ENCODE measurements at places on chromosomes 3 and 15. TPM values are rescaled to one million over a fixed set of nuclear protein-coding genes. Genes with fewer than 3 reads are reported as not detected.

The KBTBD13 gene
- total RNA-seq: not detected

The APOD gene
- 1.2 TPM for total RNA-seq

The NECTIN3 gene
- total RNA-seq: 28.4 TPM

The GOLGA8S gene
- 0.08 TPM for total RNA-seq

The FANCD2OS gene
- not detected for total RNA-seq

The AP3B2 gene
- 0.61 TPM for total RNA-seq

The VWA5B2 gene
- 0.60 TPM for total RNA-seq

Measured in A549 treated with Hydrocortisone at 1 μM for 4 hours (cell line).